ENCODE measurements at places on chromosomes 5 and 9.

- no peak for DNase-seq
Observed at GRCh38 chr9:5798581-5798980, 34.3 kb downstream of the ERMP1 start.

GRCh38 chr9:134004881-134005280 lies 12.8 kb upstream of the VAV2 start:
- no peak for DNase-seq

- DNase-seq = no peak
Observed at GRCh38 chr5:115941051-115941675, 21.1 kb upstream of the LVRN start.

GRCh38 chr9:37969558-37970300 lies 65.8 kb upstream of the SLC25A51 start:
- DNase-seq = no peak

DNA sequence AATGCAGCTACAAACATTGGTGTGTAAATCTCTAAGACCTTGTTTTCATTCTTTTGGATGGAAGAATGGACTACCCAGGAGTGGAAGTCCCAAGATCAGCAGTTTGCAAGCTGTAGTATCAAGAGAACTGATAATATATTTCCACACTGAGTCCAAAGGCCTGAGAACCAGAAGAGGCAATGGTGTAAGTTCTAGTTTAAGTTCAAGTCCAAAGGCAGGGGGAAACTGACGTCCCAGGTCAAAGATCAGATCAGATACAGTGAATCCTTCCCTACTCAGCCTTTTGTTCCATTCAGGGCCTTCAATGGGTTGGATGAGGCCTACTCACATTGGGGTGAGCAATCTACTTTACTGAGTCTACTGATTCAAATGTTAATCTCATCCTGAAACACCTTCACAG lies 80.3 kb upstream of the ERBIN start:
- DNase-seq = no peak

GRCh38 chr9:134800791-134801339 lies 79.7 kb upstream of the FCN2 start:
- no peak for DNase-seq

DNA sequence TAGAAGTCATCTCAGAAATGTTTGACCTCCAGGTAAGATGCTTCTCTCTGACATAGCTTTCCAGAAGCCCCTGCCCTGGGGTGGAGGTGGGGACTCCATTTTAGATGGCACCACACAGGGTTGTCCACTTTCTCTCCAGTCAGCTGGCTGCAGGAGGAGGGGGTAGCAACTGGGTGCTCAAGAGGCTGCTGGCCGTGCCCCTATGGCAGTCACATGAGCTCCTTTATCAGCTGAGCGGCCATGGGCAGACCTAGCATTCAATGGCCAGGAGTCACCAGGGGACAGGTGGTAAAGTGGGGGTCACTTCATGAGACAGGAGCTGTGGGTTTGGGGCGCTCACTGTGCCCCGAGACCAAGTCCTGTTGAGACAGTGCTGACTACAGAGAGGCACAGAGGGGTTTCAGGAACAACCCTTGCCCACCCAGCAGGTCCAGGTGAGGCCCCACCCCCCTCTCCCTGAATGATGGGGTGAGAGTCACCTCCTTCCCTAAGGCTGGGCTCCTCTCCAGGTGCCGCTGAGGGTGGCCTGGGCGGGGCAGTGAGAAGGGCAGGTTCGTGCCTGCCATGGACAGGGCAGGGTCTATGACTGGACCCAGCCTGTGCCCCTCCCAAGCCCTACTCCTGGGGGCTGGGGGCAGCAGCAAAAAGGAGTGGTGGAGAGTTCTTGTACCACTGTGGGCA lies 642 bp downstream of the CSF2 start:
- no peak for DNase-seq

GRCh38 chr9:114061292-114061691 lies 16.8 kb downstream of the AMBP start:
- no peak for DNase-seq

- DNase-seq = no peak
Observed at GRCh38 chr5:92890841-92891244, 690.2 kb downstream of the NR2F1-AS1 start.

DNA sequence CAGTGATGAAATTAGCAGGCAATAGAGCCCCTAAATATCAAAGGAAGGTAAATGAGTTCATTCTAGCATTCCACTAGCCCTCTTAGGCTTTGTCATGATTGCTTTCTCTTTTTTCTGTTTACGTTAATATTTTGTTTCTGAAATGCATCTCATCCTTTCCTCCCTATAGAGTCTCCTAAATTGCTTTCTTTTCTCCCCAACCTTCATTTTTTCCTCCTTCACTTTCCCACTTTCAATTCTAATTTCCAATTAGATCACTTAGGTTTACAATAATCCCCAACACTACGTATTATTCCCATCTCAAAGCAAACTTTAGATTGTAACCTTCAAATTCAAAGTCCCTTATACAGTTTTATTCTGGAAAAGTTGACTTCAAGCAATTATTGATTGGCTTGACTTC lies 559.3 kb downstream of the RAB3C start:
- no peak for DNase-seq

DNA sequence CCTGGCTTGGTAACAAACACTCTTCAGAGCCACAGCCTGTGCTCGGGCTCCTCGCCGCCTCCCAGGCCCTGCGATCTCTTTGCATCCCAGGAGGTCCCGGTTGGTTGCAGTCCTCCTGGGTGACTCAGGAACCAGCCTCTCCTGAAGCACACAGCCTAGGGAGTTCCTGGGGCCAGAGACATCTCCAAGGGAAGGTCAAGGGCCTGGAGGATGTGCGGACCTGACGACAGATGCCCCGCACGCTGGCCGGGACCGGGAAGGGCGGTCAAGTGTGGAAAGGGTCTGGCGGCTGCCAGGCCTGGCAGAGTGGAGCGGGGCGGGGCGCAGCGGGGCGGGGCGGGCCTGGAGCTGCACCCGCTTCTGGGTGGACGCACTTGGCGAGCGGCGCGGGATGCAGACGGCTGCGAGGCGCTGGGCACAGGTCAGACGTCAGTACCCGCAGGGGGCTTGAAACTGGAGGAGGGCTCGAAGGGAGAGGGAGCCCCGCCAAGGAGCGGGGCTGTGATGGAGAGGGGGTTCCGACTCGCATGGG lies 45.0 kb upstream of the PRSS3 start:
- no peak for DNase-seq

- DNase-seq = no peak
Observed at GRCh38 chr5:62690421-62690820, 111.8 kb downstream of the LRRC70 start.

DNA sequence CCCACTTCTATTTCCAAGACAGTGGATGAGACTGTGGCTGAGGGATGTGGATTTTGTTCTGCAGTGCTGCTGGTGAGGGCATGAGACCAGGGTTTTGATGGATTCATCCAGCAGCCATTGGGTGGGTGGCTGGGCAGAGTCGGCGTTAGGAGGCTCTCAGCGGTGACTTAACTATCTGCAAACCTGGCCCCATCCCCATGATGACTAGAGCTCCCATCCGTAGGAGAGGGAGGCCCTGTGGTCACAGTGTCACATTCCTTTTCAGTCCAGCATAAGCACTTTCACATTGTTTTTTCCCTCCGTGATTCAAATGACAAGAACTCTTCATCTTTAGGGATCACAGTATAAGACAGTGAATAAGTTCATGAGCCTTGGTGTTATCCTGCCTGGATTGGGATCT lies 60.4 kb upstream of the SPRY4 start:
- DNase-seq = no peak

DNA sequence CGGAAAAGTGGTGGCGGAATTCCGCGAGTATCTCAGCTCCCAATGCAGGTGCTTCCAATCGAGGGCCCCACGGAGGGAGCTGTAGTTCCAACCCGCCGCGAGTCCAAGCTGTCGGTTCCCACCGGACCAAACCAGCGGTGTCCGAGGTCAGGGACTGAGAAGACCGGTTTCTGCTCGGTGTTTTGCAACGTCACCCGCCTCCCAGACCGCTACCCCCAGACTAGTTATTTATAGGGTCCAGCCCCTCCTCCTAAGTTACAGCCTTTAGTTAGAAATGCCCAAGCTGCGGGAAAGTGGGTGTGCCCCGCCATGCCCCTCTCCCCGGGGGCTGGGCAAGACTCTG lies 677 bp upstream of the MYORG start:
- no peak for DNase-seq

DNA sequence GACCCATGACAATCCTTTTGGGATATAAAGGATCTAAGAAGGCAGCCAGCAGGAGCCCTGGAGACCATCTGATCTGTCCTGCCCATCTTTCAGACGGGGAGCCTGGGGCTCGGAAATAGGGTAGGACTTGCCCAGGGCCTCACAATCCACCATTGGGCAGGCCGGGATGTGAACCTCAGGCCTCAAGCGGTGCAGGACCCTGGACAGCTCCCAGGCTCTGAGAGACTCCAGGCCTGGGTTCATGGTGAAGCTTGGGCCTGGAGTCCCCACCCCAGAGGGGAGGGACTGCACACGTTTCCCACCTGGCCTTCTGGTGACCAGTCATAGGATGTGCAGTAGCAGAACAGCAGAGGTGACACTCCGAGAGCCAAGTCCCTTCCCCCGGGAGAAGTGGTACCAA lies 36.6 kb upstream of the RAPGEF1 start:
- DNase-seq = no peak

GRCh38 chr5:94911276-94911675 lies 292.8 kb downstream of the SLF1 start:
- DNase-seq = no peak

- no peak for DNase-seq
Observed at GRCh38 chr5:97923997-97924396, 741.0 kb upstream of the RIOK2 start.

GRCh38 chr5:90675222-90675621 lies 116.6 kb downstream of the ADGRV1 start:
- DNase-seq = no peak

- DNase-seq = no peak
Observed at GRCh38 chr5:43156388-43156787, 35.6 kb upstream of the NIM1K start.

- peak; percentile 19 for DNase-seq
Observed at GRCh38 chr9:109118808-109119438, 824 bp downstream of the TMEM245 start.

DNA sequence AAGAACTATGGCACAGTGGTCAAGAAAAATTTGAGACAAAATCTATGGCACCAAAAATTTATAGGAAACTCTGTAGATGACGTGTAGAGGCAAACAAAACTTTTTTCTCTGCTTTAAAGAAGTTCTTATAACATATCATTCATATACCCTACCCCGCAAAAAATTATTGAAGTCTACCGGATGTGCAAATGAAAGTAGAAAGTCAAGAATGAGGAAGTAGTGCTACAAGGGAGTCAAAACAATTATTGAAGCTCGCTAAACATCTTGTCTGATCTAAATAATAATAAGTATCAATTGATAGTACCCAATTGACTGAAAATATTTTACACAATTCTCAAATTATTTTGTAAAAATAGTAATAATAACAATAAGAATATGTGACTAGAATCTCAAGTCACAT lies 398.5 kb downstream of the TAF11L14 start:
- no peak for DNase-seq

- no peak for DNase-seq
Observed at GRCh38 chr5:1461396-1461795, 16.2 kb upstream of the SLC6A3 start.

DNA sequence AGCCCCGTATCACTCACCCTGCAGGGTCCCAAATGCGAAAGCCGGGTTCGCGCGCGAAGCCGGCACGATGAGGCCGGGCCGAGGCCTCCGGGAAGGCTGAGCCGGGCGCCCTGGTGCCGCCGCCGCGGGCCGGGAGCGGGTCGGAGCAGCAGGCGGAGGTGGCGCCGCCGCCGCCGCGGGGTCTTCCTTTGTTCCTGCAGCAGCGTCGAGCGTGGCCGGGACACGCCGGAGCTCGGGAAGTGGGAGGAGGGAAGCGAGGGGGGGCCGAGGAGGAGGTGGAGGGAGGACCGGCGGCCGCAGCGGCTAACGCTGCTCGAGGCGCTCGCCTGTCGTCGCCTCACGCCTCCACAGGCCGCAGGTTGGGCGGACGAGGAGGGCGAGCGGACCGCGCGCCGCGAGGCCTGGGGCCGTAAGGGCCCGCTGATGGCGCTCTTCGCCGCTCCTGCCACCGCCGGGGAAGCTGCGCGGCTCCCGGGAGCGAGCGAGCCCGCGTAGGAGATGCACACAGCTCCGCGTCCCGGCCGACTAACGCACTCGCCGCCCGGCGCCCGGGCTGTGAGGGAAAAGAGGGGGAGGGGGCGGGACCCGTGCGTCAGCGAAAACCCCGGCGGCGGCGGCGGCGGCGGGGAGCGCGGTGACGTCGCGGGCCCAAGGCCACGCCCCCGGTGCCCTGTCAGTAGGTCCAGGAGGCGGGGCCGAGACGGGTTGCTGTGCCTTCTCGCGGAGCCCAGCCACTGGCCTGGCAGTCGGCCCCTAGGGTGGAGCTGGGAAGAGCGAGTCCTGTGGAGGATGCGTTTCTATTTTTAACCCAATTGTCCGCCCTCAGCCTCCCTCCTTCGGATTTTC lies at the start of gene ZFAND5:
ZFAND5 (minus strand) TSS at position 530 of the 846 bp plus-strand sequence. CDS start 4,430 bp downstream, outside the sequence.
- DNase-seq = peak; percentile 94

GRCh38 chr9:112322701-112323377 lies 10.6 kb downstream of the PTBP3 start:
- DNase-seq = no peak

DNA sequence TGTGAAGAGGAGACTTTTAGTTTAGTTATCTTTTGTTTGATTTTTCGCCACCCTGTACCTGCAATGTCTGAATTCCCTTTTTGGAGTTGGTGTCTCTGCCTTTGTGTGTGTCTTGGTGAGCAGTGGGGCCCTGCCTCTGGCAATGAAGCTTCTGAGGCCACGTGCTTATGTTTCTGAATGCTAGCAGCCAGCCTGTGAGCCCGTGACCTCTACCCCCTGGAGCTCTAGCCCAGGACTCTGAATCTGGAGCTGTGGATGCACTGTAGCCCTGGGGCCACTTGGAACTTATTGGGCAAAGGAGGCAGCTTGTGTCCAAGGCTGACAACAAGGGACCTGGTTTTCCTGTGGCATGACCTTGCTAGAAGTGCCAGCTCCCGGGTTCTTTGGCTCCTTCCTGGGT lies 19.4 kb downstream of the ENTREP1 start:
- no peak for DNase-seq

DNA sequence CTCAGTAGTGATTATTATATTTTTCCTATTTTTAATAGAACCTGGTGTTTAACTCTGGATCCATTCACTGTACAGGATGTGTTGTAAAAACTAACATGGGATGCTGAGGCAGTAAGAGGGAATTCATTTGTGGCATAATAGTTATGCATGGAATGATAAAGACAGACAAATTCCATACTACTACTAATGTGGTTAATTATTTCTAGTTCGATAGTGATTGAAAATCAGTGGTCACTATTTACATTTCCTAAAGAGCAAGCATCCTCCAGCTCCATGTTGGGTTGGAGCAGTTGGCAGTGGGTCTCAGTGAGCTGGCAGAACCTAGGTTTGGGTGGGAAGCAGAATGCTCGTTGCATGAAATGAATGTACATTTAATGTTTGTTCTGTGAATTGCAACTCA lies 122.6 kb downstream of the SAXO1 start:
- DNase-seq = no peak
